WTC11 (cell line): ENCODE measurements at places on chromosomes 16 and 17.
A peak's percentile ranks its signal among the peaks of the same experiment; 100 is the strongest.

- H3K4me3 ChIP-seq, result no peak overlapping the region
- H3K36me3 ChIP-seq, result no peaks in the 10 kb centered on the region
- H3K27me3 ChIP-seq, result no peaks in the 10 kb centered on the region
- H3K4me1 ChIP-seq, result peaks cover 4% of the 10 kb centered on the region
Observed at GRCh38 chr16:48864055-48864454, 254.1 kb upstream of the N4BP1 start.

DNA sequence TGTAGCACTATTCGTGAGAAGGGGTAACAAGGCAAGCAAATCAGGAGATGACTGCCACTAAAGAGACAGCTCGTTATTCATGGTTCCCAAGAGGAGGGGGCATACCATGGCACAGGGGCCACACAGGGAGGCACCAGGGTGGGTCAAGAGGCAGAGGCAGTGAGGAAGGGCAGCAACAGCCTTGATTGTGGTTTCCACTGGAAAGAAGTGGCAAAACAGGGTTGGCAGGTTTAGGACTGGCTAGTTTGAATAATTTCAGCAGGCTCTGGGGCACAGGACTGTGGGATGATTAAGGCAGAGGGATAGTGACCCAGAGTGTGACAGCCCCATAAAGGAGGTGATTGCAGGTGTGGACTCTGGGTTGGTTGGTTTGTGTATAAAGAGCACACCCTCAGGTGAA, 188.9 kb downstream of the CBLN1 start:
- H3K4me3 ChIP-seq, result no peak overlapping the region
- no peak for DNase-seq
- no peaks in the 10 kb centered on the region for H3K36me3 ChIP-seq
- H3K27me3 ChIP-seq, result no peaks in the 10 kb centered on the region

DNA sequence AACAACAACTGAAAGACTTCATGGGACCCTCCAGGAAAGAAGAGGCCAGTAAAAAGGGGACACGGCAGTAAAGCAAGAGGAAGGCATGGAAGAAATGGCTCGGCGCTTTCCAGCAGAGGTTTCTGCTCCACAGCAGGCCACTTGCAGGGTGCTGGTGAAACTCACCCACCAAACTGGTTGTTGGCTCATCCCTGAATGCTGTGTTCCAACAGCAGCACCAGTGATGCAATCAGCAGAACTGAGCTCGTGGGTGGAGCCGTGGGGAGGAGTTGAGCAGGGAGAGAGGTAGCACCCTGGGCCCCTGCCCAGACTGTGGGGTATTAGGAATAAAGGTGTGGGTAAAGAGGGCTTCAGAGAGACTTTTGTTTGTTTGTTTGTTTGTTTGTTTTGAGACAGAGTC, 62.8 kb upstream of the ADCY9 start:
- H3K4me1 ChIP-seq, result no peaks in the 10 kb centered on the region; the same call in 1 of the 2 replicates
- H3K27ac ChIP-seq, result no peak overlapping the region
- no peaks in the 10 kb centered on the region for H3K27me3 ChIP-seq
- H3K4me3 ChIP-seq, result no peak overlapping the region
- H3K36me3 ChIP-seq, result no peaks in the 10 kb centered on the region

- peaks cover 33% of the 10 kb centered on the region for H3K36me3 ChIP-seq
- 0 out of 2 replicates have a peak, but pooled peaks cover 5% of the 10 kb centered on the region for H3K4me1 ChIP-seq
- no peak for DNase-seq
- no peak overlapping the region for H3K4me3 ChIP-seq
- H3K27ac ChIP-seq, result no peak overlapping the region
Observed at GRCh38 chr17:11610999-11611566, 12.8 kb downstream of the DNAH9 start.

GRCh38 chr17:15264542-15264941, 584 bp downstream of the PMP22 start:
- no peak overlapping the region for H3K4me3 ChIP-seq
- no peak overlapping the region for H3K27ac ChIP-seq
- no peaks in the 10 kb centered on the region for H3K36me3 ChIP-seq
- H3K4me1 ChIP-seq, result peaks cover 20% of the 10 kb centered on the region

- peaks cover 34% of the 10 kb centered on the region for H3K27me3 ChIP-seq
- peak overlapping the region; percentile 86 for H3K4me3 ChIP-seq
- H3K27ac ChIP-seq, result no peak overlapping the region
- H3K4me1 ChIP-seq, result peaks cover 38% of the 10 kb centered on the region
- H3K36me3 ChIP-seq, result no peaks in the 10 kb centered on the region
- no peak for DNase-seq
Observed at GRCh38 chr17:66301367-66301863, 998 bp upstream of the PRKCA start.

GRCh38 chr16:425082-425718, at the start of gene RAB11FIP3:
Gene RAB11FIP3, plus strand, starts transcription at chr16:425649. Its CDS starts 358 bp downstream, at chr16:426007.
- peak within 1 kb of the TSS; percentile 67 for H3K4me3 ChIP-seq
- no peak within 1 kb of the TSS for H3K27ac ChIP-seq
- no peaks in the 10 kb centered on the region; the same call in 1 of the 2 replicates for H3K36me3 ChIP-seq
- DNase-seq, result peak; percentile 80
- peaks cover 54% of the 10 kb centered on the region for H3K27me3 ChIP-seq

- H3K4me3 ChIP-seq, result peak within 1 kb of the TSS; percentile 81
- DNase-seq, result peak; percentile 79
- H3K36me3 ChIP-seq, result no peaks in the 10 kb centered on the region
- H3K27me3 ChIP-seq, result peaks cover 77% of the 10 kb centered on the region
Observed at GRCh38 chr17:47733047-47733673, at the start of gene TBX21. Gene TBX21, plus strand, starts transcription at chr17:47733236. Its CDS starts 219 bp downstream, at chr17:47733455.
